ENCODE measurements at places on chromosomes 11 and 22.

DNA sequence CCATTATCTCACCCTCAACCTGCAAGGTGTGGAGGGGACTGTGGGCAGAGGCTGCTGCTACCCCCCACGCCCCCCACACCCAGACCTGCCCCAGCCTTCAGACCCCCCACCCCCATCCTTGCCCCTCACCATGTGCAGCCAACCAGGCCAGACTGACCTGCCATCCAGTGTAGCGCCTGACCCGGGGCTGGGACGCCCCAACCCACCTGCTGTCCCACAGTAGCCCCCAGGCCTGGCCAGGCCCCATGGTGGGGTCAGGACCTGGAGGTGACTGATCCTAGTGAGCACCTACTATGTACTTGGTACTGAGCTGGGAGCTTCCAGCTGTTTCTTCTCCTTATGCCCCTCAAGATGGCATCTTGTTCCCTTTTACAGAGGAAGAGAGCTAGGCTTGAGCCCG is 113.1 kb downstream of the CACNA1I start:
- DNase-seq = no peak

GRCh38 chr22:17930455-17931313 is 93.7 kb downstream of the MICAL3 start:
- no peak for DNase-seq

DNA sequence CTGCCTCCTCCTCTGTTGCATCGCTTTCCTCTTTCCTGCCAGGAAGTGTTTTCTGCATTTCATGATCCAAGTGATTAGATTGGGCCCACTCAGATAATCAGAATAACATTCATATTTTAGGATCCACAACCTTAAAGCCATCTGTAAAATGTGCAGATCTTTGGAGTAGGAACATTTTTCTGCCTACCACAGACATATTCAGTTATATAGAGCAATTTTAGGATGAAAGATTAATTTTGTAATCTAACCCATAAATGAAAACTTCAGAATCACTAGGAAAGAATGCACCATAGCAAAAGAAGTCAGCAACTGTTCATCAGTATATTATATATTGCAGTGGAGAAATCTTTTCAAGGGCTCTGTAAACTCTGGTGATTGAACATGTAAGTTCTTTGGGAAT is 659.9 kb upstream of the LUZP2 start:
- DNase-seq = no peak

DNA sequence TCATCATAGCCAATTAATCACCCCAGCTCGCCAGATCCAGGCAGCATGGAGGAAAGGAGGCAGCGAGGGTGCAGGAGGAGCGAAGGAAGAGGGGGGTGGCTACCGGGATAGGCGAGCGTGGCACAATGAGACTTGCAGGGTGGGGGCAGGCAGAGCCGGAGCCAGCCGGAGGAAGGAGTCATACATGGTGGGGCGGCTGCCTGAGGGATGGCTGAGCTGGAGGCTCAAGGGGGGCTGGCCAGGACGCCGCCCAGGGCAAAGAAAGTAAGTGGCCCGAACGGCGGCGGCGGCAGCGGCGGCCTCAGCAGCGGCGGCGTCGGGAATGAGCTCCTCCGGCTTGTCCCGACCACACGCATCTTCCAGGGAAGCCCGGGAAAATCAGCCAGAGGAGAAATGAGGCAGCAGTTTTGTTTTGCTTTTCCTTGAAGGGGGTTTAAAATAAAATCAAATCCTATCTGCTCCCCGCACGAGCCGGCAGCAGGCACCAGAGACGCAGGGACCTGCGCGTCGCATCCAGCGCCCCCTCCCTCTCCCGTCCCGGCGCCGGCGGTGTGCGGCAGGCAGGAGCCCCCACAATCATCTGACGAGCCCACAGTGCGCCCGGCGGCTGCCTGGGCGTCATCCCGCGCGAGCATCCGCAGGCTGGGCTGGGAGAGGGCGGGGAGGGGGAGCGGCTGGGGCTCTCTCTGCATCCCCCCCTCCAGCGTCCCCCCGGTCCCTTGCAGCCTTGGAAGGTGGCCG is 263.6 kb downstream of the CTTN start:
- DNase-seq = no peak

DNA sequence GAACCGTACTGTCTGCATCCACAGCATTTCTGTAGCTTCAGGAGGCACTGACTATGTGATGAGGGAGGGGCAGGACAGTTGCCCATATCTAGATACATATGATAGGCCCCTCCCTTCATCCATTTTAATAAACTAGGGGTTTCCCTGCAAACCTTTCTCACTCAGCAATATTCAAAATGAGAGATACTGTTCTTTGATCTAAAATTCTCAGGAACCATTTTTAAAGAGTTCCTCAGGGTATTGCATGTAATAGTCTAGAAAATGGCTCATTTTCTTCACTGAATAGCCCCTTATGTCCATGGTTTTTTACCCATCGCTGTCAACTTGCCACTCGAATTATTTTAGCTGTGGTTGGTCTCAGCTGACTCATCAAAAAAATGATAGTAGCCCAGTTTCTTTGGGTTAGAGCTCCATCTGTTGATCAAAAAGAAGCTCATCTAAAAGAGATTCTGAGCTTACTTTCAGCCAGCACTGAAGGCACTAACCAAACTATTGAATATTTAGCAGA is 37.0 kb upstream of the DNAJB7 start:
- no peak for DNase-seq

GRCh38 chr22:26367402-26368245 is 61.4 kb upstream of the ASPHD2 start:
- DNase-seq = peak; percentile 23

- no peak for DNase-seq
These were observed 172.8 kb downstream of the RRAS2 start for GRCh38 chr11:14186046-14186775.

DNA sequence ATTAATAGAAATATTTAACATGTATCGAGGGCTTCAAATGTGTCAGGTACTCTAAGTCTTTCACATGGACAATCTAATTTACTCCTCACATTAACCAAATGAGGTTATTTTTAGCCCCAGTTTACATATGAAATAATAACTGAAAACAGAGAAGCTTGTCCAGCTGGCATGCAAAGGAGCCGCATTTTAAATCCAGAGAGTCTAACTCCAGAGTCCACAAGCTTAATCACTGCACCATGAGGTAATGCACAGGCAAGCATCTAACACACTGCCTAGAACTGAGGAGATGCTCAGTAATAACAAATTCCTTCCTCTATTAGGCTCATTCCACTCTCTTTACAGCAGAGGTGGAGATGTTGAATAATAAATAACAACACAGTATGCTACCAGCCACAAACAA is 165.7 kb upstream of the GUCY1A2 start:
- no peak for DNase-seq

GRCh38 chr11:5603326-5603725 is 6.9 kb downstream of the TRIM6 start:
- no peak for DNase-seq

GRCh38 chr11:72576661-72577060 is 97.6 kb downstream of the PDE2A start:
- DNase-seq = no peak

DNA sequence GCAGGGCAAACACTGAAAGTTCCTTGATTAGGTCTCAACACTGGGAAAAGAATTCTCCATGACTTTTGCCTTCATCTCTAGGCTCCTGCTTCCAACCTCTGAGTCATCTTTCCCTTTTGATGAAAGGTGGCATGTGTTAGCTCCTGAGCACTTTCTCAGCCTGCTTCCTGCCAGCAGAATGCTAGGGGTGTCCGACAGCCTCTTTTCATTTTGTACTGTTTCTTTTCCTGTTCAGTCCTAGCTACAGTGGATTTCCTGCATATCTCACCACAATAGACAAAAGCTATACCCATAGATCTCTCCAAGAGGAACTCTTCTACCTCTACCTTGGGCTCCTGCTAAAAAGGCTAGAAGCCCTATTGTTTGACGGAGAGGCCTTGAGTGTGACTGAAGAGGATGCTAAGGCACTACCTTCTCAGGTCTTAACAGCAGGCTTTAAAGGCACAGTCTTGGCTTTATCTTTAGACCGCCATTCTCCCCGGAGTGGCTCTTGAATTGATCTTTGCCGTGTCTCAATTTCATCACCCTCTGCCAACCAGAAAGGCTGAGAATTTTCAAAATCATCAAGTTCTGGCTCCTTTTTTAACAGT is 145.5 kb downstream of the RBFOX2 start:
- no peak for DNase-seq

DNA sequence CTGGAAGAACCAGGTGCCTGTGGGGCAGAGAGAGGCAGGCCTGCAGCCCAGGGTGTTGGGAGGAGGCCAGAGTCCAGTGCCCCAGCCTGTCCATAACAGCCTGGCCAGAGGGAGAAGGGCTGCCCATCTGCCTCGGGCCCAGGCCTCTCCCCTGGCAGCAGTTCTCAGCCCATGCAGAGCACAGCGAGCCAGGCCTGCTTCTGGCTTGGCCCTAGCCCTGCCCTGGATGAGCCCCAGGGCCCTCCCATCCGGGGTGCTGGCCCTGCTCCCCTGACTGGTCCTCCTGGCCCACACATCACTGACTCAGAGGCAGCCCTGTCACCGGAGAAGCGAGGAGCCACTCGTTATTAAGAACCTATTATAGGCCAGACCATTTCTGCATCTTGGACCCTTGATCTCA is 19.7 kb upstream of the MYRF start:
- DNase-seq = no peak

- DNase-seq = no peak
These were observed 17.7 kb upstream of the RASSF10 start for GRCh38 chr11:12991426-12991825.

- DNase-seq = no peak
These were observed 18.8 kb downstream of the ZFP91 start for GRCh38 chr11:58597486-58598144.

DNA sequence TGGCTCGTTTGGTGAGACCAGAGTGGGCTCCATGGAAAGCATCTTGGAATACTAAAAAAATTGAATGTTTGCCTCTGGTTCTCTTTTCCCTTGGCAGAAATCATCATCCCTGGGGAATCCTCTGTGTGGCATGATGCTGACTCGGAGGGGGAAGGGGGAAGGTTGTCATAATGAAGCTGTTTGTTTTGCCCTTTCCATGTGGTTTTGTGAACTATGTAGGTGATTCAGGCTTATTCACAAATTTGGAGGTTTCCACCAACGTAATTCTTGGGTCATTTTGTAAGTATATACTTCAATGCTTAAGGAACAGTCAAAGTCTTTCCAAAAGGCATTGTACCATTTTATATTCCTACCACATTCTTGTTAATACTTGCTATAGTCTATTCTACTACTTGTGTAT is 754.0 kb upstream of the FAT3 start:
- DNase-seq = no peak

DNA sequence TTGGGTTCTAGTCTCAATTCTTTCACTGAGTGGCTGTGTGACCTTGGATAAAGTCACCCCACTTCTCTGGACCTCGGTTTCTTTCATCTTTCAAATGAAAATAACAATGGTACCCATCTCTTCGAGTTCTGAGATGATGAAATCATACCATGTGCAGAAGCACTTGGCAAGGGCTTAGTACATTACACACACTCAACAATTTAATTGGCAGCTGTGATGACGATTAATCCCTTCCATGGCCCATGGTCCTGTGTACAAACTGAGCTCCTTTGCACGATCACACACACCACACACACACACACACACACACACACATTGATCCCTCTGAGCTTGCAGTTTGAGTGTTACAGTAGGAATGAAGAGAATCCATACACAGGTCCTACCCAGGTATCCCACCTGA is 103.4 kb upstream of the ASPHD2 start:
- no peak for DNase-seq

DNA sequence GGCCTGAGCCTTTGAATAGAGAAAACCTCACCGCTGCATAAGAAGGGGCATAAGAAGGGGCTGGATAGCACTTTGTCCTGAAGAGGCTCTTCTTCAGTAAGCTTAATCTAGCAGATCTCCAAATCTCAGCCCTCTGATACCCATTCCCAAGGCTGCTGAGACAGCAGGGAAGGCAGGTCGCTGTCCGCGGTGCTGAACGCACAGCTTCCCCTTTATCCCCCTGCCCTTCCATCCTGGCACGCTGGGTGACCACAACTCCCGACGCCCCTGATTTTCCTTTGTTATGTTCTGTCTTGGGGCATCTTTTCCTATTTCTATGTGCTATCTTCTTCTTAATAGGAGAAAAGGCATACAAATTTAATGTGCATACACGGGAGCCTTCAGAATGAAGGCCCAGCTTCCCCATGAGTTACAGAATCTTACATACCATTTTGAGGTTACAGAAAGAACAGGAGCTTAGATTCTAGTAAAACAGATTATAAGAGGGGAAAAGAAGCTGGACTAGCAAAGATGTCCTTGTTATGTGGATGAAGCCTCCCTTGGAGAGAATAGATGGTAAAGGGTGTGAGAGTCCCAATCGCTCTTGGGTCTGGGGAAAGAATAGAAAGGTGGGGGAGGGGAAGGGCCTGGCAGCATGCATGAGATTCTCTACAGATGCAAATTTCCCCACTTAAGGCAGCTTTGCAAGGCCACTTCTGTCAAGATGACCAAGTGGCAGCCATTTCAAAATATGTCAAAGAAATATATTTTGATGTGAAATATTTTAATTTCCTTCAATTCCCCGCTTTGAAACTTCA is 5.7 kb upstream of the SULT4A1 start:
- no peak for DNase-seq

Data from CD4-positive, alpha-beta T cell treated with Interferon gamma for 1 hour (primary cell).